ENCODE measurements at places on chromosomes 6 and 20.

- peak; percentile 74 for DNase-seq
These were observed 12.8 kb upstream of the PDYN start for GRCh38 chr20:2006452-2007361.

DNA sequence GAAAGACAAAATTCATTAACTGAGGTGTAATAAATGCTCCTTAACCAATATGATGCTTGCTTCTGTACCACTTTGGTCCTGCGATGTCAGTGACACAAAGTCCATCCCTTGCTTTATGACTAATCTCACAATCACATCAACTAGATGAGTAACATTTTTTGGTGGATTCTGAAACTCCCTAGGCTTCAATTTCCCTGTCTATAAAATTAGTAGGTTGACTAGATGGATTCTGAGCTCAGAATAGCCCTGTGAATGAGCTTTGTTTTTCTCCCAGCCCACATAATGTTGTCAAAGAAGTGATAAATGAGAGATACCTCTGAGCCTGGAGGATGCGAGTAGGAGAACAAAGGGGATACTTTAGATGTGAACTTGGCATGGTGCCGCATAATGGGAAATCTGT lies 9.1 kb downstream of the TXLNB start:
- no peak for DNase-seq

GRCh38 chr6:3235486-3235885 lies 8.0 kb upstream of the TUBB2B start:
- no peak for DNase-seq

DNA sequence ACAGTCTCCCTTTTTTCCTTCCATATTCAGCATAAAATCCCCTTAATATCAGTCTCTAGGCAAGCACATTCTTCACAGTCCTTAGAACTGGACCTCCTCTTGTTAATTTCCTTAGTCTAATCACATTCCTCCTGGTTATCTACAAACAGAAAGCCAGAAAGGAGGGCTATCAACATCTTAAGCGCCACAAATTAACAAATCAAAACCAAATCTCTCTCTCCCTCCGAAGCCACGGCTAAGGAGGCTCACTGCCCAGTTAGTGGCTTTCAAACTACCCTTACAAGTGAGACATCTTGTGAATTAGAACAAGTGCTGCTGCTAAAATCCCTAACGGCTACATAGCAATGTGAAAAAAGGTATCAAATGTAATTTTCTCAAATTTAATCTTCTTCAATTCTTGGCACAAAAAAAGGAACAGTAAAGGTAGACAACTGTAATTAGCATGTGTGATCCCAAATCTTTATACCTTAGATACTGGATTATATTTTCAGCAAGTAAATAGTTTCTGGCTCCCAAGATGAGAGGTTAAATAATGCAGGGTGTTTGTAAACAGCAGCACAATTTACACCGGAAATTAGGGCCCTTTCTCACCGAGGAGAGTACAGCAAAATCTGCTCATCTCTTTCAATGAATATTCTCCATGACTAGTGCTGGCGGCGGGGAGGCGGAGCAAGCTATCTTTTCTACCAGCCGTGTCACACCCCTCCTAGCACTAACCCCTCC lies 1.4 kb upstream of the TRIM39 start:
- DNase-seq = peak; percentile 75

GRCh38 chr6:17476511-17476910 lies 83.1 kb downstream of the CAP2 start:
- DNase-seq = no peak

GRCh38 chr6:139528471-139528870 lies 154.0 kb upstream of the CITED2 start:
- no peak for DNase-seq

- DNase-seq = no peak
These were observed 10.8 kb upstream of the FOXC1 start for GRCh38 chr6:1598886-1599285.
